NCI-H187 (cell line): ENCODE measurements at places on chromosomes 6 and 20.

GRCh38 chr6:100311707-100312251 is 152.9 kb downstream of the SIM1 start:
- no peak for DNase-seq

DNA sequence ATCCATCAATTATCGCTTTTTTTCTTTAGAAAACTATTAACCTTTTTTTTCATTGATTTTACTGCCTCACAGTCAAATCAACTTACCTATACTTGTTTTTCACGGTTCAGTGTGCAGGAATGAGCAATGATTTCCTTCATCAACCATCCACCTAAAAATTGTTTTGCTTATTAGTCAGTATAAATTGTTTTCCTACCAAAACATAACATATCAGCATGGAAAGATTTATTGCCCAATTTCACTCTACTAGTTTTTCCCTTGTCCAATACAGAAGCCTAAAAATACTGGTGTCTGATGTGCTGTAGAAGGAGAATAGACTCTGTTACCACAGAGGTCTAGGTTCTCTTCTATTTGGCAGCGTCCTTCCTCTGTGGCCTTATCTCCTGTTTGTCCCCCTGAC is 558.2 kb upstream of the CITED2 start:
- no peak for DNase-seq

DNA sequence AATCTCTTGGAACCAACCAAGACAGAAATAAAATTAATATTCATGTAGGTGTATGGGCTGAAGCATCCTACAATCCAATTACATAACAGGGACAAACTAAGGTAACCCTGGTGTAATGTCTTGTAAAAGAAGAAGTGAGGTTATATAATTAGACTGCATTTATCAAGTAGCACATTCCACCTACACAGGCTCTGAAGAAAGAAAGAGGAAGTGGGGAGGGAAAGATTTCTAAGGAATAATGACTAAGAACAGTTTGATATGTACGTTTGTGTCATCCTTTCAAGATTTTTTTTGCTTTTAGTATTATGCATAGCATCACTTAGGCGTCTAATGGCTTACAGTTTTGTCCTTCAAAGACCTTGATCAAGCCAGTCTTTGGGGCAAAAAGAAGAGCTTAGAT is 139.7 kb downstream of the PLCB1 start:
- no peak for DNase-seq

DNA sequence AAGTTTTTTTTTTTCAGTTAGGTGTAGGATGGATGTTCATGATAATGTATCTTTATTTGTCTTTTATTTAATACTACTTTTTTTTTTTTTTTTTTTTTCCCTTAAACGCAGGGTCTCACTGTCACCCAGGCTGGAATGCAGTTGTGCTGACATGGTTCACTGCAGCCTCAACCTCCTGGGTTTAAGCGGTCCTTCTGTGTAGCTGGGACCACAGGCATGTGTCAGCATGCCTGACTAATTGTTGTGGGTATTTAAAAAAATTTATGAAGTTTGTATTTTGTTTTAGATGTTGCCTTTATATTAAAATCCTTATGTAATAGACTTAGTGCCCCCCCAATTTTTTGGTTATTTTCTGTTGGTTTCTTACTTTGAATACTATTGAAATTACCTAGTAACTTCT is 42.6 kb downstream of the NCOA3 start:
- DNase-seq = no peak

- no peak for DNase-seq
These were observed 53.5 kb upstream of the MLN start for GRCh38 chr6:33857093-33857931.

GRCh38 chr6:11917951-11918738 is 94.0 kb upstream of the HIVEP1 start:
- no peak for DNase-seq
